COLO829 (cell line): ENCODE measurements at places on chromosomes 6 and 20.

GRCh38 chr6:137941995-137942394 is 74.9 kb downstream of the TNFAIP3 start:
- DNase-seq = no peak

DNA sequence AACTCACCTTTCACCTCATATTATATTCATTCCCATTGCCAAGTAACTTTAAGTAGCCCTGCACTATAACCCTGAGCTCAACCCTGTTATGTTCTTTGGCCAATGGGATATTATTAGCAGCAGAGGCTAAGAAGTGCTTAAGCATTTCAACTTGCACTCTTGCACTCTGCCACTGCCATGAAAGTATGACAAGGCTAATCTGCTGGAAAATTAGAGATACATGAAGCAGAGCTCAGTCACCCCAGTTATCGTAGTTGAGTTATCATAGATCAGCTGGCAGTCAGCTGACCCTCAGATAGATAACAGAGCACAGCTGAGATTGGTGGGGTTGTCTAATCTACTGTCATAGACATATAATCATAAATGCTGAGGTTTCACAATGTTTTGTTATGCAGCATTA is 209.4 kb upstream of the RUNX2 start:
- DNase-seq = no peak

- no peak for DNase-seq
Measured at GRCh38 chr6:135054226-135054568, 425 bp downstream of the HBS1L start.

DNA sequence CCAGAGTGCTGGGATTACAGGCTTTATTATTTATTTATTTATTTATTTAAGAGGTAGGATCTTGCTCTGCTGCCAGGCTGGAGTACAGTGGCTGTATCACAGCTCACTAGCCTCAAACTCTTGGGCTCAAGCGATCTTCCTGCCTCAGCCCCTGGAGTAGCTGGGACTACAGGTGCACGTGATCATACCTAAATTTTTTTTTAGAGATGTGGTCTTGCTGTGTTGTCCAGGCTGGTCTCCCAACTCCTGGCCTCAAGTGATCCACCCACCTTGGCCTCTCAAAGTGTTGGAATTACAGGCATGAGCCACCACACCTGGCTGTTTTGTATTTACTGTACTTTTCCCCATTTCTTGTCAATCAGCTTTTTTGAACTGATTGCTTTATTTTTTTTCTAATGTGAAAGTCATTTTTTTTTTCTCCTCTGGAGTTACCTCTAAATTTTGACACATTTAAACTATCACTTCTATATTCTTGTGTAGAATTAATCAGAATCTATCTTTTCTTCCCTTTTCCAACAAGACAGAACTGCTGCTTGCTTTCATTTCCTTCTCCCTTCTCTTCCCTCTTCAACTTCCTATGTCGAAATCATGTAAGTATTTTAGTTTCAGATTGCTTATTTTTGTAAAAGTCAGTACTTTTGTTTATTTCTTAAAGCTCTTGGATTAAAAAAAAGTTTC is 12.0 kb downstream of the PANK2 start:
- no peak for DNase-seq

GRCh38 chr6:79671600-79672266 is 40.6 kb downstream of the SH3BGRL2 start:
- no peak for DNase-seq

- DNase-seq = no peak
Measured at GRCh38 chr6:55518529-55519060, 60.4 kb downstream of the HMGCLL1 start.

GRCh38 chr6:37967651-37968050 is 148.1 kb downstream of the ZFAND3 start:
- DNase-seq = no peak

- DNase-seq = peak; percentile 59
Measured at GRCh38 chr6:26420688-26421171, 18.7 kb downstream of the BTN3A1 start.

DNA sequence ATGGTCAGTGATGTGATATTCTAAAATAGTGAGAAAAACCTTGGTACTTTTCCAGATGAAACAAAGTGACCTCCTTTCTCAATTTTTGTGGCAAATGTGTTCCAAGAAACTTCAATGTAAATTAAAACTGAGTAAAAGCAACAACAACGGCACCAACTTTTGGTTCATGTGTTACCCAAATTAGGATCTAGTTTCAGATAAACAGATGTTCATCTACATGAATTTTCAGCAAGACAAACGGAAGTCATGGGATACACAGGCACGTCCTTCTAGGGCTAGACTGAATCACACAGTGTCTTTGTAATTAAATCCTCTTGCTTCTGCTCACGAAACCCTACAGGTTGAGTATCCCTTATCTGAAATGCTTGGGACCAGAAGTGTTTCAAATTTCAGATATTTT is 915.2 kb downstream of the TFAP2A start:
- DNase-seq = no peak

- no peak for DNase-seq
Measured at GRCh38 chr6:149906405-149906804, 8.5 kb upstream of the RAET1E start.

- no peak for DNase-seq
Measured at GRCh38 chr6:78614961-78615360, 252.4 kb upstream of the IRAK1BP1 start.

- DNase-seq = no peak
Measured at GRCh38 chr20:51259455-51259854, 236.5 kb upstream of the KCNG1 start.

- DNase-seq = no peak
Measured at GRCh38 chr6:3226481-3227362, 731 bp downstream of the TUBB2B start.

GRCh38 chr20:16486532-16486931 is 86.7 kb downstream of the KIF16B start:
- DNase-seq = no peak

DNA sequence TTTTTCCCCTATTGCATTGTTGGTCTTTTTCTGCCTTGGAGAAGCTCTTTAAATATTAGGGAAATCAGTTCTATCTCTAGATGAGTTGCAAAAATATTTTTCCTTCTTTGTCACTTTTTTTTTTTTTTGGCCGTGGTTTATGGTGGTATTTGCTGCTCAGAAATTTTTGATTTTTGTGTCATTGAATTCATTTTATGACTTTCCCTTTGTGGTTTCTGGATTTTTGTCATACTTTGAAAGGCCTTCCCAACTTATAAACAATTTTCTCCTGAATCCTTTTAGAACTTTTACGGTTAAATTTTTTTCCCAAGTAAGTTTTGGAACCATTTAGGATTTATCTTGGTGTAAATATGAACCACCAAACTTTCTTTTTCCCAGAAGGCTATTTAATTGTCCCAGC is 145.6 kb downstream of the GJA10 start:
- DNase-seq = no peak

DNA sequence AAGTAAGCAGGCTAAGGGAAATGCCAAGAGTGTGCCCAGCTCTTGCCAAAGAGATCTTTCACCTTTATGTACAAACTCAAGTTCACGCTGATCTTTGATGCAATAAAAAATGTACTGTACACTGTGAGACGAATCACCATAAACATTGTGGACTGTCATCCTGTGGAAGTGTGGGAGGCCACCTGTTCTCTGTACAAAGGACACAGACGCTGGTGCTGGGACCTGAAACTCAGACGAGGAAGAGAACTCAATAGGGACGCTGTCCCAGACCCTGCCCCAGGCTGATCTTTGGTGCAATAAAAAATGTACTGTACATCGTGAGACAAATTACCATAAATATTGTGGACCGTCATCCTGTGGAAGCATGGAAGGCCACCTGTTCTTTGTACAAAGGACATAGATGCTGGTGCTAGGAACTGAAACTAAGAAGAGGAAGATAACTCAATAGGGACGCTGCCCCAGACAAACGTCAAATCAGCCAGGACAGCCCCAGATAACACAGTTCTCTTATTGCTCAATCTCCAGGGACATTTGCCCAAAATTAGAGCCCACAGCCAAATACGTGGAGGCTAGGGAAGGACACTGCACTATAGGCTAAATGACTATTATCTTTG is 312.7 kb upstream of the SGK1 start:
- no peak for DNase-seq

GRCh38 chr20:37762716-37763485 is 69.1 kb downstream of the CTNNBL1 start:
- DNase-seq = no peak

- DNase-seq = no peak
Measured at GRCh38 chr6:162468326-162468725, 259.2 kb downstream of the PRKN start.

GRCh38 chr6:145147981-145148749 is 587.2 kb downstream of the EPM2A start:
- peak; percentile 22 for DNase-seq

DNA sequence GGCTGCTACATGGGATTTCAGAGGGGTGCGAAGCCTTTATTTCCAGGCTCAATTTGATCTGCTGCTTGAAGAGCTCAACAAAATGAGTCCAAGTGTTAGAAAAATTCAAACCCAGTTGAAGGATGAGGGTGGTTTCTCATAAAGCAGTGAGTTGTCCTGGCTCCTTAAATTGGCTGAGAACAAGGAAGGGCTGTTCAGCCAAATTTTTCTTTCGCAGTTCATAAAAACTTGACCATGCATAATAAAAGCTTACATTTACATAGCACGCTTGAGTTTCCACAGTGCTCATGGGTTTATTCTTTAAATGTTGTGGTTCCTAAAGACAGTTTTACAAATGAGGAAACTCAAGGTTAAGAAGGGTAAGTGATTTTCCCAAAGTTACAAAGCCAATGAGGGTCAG is 174.4 kb upstream of the FOXA2 start:
- no peak for DNase-seq

DNA sequence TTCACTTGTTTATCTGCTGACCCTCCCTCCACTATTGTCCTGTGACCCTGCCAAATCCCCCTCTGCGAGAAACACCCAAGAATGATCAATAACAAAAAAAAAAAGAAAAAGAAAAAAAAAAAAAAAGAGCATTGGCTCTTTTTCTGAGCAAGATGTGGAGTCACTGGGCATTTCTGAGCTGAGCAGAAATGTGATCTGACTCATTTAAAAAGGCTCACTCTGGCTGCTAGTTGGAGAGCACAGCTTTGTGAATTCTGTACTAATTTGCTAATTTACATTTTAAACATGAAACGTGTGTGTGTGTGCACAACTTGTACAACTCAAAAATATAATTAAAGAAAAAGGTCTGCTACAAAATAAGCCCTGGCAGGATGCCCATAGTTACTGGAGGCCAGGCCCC is 20.2 kb downstream of the SCML4 start:
- no peak for DNase-seq

DNA sequence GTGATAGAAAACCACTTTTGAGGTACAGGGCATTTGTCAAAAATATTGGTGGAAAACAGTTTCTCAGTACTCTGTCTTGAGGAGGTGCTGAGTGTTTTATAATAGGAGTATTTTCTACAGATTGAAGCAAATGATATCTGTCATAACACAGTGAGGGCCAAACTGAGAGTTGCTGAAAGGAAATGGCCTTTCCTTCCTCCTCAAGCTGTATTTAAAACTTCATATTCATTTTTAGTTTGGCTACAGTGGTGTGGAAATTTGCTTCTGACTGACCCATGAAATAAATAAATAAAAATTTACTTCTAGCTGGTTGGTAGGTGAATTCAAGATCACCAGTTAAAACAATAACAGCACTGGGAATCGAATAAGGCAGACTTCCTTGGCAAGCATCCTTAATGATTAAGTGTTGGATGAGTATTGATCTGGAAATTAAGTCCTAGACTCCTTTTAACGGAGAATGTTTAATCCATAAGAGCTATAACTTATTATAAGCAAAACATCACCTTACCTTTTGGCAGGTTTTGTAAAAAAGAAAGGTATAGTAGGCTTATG is 828.6 kb upstream of the CITED2 start:
- DNase-seq = no peak

- no peak for DNase-seq
Measured at GRCh38 chr6:36245572-36246061, 24.2 kb upstream of the PNPLA1 start.

- DNase-seq = no peak
Measured at GRCh38 chr6:11263291-11263775, 30.9 kb upstream of the NEDD9 start.

DNA sequence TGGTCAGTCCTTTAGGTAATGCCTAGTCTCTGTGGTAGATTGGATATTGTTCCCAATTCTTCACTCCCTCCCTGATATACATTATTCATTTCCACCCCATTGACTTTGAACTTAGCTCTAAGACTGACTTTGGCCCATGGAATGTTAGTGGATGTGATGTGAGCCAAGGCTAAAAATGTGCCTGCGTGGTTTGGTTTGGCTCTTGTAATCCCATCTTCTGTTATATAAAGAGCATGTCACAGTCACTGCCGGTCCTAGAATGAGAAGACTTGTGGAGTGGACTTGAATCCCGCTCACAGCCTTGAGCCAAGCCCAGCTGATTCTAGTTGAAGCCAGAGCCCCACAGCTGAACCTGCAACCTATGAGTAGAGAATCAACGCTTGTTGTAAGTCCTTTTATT is 23.6 kb upstream of the DNAAF9 start:
- DNase-seq = no peak

GRCh38 chr6:76703786-76704185 is 631.3 kb upstream of the IMPG1 start:
- no peak for DNase-seq

GRCh38 chr6:47670851-47671250 is 27.5 kb upstream of the ADGRF4 start:
- DNase-seq = no peak

- DNase-seq = peak; percentile 73
Measured at GRCh38 chr6:32984622-32985389, 16.4 kb downstream of the BRD2 start.
